Left renal cortex interstitium (tissue), 4 donors: ENCODE measurements at places on chromosomes 3 and 15. TPM values are rescaled to one million over a fixed set of nuclear protein-coding genes. Genes with fewer than 3 reads are reported as not detected.

The HTD2 gene
- 15.0 TPM for polyA plus RNA-seq

GRCh38 chr3:6608843-6609242 lies 252.1 kb upstream of the GRM7 start:
- no peak for DNase-seq

DNA sequence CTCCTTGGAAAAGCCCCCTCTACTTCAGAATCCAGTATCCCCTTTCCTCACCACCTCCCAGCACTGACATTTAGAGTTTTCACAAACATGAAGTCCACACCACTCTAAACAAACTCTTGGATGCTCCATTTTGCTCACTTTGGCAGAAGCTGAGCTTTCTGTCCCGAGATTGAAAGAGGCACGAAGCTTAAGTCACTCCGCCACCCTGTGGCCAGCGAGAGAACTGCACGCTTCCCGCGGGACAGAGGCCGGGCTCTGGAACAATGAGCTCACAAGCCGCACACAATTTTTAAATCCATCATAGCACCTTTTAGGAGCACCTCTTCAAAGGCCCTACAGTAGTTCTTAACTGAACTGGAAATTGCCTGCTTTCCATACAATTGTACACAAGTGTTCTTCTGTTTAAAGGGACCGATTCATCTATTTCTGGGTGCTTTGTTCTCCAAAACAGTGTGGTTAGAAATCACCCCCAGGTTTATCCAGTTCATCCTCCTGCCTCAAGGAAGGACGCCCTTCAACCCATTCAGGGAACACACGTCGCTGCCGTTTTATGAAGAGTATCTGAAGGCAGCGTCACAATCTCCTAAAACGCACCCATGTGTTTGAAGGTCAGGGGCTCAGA lies 226.1 kb downstream of the VPS13C start:
- peak; percentile 48 for DNase-seq

GRCh38 chr15:44769521-44769920 lies 33.2 kb downstream of the TRIM69 start:
- no peak for DNase-seq

The NEO1 gene
- 115 TPM for polyA plus RNA-seq

- DNase-seq, result no peak
Measured at GRCh38 chr3:30913176-30913575, 18.7 kb upstream of the GADL1 start.

The DUOXA2 gene
- polyA plus RNA-seq, result not detected

The P3H2 gene
- polyA plus RNA-seq, result 100 TPM

DNA sequence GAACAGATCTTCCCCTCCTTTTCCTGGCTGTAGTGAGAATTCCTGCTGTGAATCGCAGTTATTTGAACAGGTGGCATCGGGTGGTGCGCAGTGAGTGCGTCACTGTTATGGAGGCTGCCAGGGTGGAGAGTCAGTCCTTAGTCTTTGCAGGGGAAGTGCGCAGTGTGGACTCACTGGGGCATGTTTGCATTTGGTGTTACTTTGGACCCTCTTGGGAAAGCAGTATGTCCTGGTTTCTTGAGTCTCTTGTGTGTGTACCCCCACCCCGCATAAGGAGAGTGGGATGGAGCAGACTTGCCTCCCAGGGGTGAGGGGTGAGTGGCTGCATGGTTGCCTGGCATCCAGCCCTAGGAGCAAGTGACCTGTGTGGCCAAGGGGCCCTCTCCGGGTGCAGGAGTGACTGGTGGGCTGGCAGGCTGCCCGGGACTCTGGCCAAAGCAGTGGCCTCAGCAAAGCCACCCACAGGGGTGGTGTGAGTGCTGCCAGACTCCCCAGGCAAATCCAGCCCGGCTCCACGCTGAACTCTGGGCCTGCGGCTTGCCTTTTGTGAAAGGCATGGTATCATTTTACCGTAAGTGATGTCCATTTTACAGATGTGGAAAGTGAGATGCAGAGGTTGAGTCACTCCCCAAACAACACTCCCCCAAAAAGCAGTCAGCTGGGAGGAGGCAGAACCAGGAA lies 46.4 kb downstream of the DNASE1L3 start:
- no peak for DNase-seq

The LTF gene
- polyA plus RNA-seq, result 2.5 TPM

- DNase-seq, result no peak
Measured at GRCh38 chr3:30521156-30521715, 85.2 kb upstream of the TGFBR2 start.

The TRPM1 gene
- 0.14 TPM for polyA plus RNA-seq

DNA sequence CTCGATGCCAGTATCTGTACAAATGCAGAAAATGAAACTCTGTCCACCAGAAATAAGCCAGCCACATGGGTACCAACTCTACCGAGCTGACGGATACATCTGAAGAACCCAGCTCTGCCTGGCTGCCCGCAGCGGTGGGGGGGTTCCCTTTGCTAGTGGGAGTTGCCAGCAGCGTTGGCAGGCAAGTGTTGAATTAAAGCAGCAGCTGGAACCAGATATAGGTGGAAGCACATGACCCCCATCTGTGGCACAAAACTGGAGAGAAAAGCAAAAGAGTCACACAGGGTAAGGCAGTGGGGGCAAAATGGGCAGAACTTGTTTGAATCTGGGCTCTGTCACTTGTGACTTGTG lies 17.9 kb downstream of the CRYGS start:
- DNase-seq, result no peak

DNA sequence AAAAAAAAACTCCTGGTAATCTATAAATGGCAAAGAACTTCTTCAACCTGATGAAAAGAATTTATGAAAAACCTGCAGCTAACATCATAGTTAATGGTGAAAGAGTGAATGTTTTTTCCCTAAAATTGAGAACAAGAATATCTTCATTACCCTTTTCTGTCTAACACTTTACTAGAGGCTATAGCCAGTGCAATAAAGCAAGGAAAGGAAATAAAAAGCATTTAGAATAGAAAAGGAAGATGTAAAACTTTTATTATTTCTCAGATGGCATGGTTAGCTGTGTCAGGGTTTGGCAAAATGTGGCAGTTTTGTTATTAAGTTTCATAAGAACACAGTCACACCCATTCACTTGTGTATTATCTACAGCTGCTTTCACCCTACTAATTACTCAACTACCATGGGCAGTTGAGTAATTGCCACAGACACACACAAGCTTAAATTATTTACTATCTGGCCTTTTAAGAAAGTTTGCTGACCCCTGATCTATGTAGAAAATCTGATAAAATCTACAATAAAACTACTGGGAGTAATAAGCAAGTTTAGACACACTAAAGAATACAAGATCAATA lies 465.1 kb downstream of the MAGI1 start:
- no peak for DNase-seq

- no peak for DNase-seq
Measured at GRCh38 chr3:24222165-24222805, 272.4 kb downstream of the THRB start.

DNA sequence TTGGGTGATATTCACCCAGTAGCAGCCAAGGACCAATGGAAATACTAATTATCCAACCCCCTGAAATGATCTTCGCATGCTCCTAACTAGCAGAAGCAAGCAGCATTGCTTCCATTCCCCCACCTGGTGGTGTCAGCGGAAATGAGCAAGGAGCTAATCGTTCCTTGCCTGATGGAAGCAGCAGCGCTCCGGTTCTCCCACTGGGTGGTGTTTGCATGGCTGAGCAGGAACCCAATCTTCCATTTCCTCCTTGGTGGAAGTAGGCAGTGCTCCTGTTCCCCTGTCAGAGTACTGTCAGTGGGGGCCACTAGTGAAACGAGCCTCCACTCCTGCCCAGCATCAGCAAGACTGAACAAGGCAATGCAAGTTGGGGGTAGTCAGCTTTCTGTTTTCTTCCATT lies 311.5 kb downstream of the CACNA2D3 start:
- DNase-seq, result no peak

DNA sequence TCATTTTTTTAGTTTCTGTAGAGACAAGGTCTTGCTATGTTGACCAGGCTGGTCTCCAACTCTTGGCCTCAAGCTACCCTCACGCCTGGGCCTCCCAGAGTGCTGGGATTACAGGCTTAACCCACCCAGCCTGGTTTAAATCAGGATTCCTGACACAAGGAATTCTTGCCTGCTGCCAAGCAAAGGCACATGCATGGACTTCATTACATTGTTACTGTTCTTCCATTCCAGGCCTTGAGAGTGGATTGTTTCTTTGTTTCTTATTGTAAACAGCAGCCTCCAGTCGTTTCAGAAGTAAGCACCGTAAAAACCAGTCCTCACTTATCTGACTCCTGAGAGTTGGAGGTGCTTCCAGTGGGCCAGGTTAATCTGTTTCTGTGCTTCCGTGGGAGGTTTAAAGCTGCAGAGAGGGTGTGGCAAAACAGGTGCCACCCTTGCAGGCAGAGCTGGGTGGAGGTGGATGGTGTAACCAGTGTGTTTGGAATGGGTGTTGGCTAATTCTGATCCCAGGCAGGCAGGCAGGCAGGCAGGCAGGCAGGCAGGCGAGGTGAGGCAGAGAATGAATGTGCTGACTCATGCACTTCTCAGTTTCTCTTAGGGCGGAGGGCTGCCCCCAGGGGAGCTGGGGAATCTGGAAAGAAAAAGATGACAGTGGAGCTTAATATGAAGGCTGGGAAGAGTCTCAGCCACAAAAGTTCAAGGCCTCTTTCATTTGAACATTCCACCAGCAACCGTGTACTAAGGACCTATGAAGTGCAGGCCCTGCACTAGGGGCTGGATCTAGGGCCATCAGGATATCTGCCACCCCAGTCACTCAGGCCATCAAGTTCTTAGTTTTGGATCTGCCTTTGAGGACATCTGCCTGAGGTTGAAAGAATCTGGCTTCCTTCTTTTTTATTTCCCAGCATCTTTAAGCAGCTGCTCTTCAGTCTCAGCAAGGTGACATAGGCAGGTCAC lies 37.0 kb upstream of the CDCP1 start:
- DNase-seq, result no peak

The ZIC4 gene
- not detected for polyA plus RNA-seq

- no peak for DNase-seq
Measured at GRCh38 chr3:189964623-189965332, 155.9 kb downstream of the P3H2 start.

- no peak for DNase-seq
Measured at GRCh38 chr15:92362001-92362350, 31.7 kb upstream of the ST8SIA2 start.

The SLC24A5 gene
- polyA plus RNA-seq, result 0.30 TPM

The TXNRD3 gene
- polyA plus RNA-seq, result 18.3 TPM

The ADAMTS17 gene
- polyA plus RNA-seq, result 2.7 TPM

- no peak for DNase-seq
Measured at GRCh38 chr3:8529181-8529637, 27.6 kb downstream of the LMCD1 start.

DNA sequence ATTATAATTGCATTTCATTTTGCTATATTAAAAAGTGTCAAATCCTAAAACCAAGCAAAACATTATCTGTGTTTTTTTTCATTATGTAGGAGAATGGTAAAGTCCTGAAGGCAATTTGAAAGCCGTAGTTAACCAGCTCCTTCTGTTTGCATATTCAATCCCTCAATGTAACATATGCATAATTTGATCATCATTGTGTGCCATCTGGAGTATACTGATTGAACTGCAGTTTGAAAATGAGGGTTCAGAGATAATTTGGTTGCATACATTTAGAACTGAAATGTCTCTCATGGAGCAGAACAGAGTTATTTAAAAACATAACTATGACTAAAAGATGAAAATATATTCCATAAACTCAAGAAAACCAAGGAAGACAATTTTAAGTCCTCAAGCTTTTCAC lies 518.6 kb downstream of the GBE1 start:
- no peak for DNase-seq

- DNase-seq, result no peak
Measured at GRCh38 chr3:172564499-172564898, 41.3 kb upstream of the TNFSF10 start.

The DNAJA4 gene
- 21.9 TPM for polyA plus RNA-seq

The NBEAL2 gene
- polyA plus RNA-seq, result 49.9 TPM

DNA sequence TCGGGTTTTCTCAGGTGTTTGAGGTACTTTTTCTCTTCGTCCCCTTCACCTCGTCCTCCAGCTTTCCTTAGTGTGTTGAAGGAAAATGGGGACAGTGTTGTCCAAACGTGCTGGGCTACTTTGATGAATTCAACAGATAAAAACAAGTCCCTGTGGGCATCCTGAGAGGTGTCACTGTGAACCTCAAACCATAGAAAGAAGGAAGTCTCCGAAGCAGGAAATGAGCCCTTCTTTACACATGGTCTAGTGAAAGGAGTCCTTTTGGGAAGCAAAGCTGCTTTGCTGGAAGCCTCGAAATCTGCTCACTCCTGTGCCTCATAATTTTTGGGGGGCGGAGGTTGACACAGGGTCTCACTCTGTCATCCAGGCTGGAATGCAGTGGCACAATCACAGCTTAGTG lies 10.6 kb downstream of the IL17RB start:
- DNase-seq, result no peak

The CCRL2 gene
- 0.89 TPM for polyA plus RNA-seq

- no peak for DNase-seq
Measured at GRCh38 chr15:47870956-47871625, 153.8 kb downstream of the SEMA6D start.

DNA sequence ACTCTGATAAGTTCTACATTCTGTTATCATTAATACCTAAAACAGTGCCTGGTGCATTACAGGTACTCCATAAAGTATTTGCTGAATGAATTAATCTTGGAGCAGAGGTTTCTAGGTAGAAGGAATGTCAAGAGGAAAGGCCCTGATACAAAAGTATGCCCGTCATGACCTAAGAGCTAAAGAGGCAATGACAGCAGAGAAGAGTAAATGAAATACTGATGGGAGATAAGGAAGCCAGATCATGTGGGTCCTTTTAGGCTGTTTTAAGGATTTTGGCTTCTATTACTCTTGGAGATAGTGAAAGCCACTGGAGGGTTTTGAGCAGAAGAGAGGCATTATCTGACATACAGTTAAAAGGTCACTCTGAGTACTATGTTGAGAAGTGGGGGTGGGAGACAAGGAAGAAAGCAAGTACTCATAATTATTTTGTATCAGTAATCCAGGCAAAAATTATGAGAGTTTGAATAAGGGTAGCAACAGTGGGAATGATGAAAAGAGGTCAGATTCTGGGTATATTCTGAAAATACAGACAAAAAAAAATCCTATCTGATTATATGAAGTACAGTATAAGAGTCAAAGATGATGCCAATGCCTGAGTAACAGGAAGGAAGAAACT lies 48.3 kb downstream of the DENND4A start:
- DNase-seq, result no peak

DNA sequence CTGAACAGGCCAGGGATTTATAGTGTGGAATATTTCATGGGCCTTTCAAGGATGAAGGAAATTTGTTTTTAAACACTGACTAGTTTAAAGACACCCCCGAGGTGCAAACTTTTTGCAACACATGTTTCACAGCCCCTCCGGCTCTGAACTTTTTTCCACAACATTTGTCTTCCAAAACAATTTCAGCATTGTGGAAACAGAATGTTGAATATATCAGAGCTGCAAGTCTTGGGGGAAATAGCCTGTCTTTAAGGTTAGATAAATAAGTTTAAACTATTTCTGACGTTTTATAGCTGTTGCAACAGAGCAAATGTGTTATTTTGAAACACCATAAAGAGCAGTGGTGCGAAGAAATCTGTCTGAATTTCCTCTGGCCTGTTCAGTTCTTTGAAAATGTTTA lies 229.2 kb upstream of the GOLGA6L4 start:
- no peak for DNase-seq
